ENCODE measurements at places on chromosomes 16 and 17.

GRCh38 chr17:37711113-37711512 is 33.7 kb downstream of the HNF1B start:
- no peak for DNase-seq

GRCh38 chr16:86963600-86964575 is 353.3 kb downstream of the C16orf95 start:
- no peak for DNase-seq

DNA sequence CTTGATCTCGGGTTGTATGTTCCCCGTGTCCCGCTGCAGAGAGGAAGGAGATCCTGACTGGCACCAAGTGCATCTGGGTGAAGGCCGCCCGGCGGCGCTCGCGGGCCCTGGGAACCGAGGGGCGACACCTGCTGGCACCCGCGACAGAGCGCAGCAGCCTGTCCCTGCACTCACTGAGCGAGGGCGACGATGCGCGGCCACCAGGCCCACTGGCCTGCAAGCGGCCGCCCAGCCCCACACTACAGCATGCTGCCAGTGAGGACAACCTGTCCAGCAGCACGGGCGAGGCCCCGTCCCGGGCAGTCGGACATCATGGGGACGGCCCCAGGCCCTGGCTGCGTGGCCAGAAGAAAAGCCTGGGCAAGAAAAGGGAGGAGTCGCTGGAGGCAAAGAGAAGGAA is 7.5 kb downstream of the BTBD17 start:
- no peak for DNase-seq

DNA sequence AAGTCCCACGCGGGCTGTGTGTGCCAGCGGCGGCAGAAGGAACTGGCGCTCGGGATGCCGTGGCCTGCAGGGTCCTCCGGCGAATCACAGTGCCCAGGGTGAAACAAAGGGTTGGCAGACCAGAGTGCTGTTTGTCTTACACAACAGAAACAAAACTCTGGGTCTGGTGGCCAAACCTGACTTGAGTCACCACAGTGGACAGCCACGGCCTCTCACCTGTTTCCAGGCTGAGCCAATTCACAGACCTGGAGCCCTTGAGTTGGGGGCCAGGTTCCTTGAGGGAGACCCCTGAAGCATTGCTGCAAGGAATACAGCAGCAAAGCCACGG is 2.1 kb upstream of the CHMP6 start:
- no peak for DNase-seq

GRCh38 chr17:48843187-48843900 is 12.5 kb downstream of the CALCOCO2 start:
- no peak for DNase-seq

GRCh38 chr17:76528156-76528527 is 9.4 kb downstream of the CYGB start:
- no peak for DNase-seq

GRCh38 chr16:85495823-85496538 is 117.1 kb upstream of the GSE1 start:
- DNase-seq: no peak

DNA sequence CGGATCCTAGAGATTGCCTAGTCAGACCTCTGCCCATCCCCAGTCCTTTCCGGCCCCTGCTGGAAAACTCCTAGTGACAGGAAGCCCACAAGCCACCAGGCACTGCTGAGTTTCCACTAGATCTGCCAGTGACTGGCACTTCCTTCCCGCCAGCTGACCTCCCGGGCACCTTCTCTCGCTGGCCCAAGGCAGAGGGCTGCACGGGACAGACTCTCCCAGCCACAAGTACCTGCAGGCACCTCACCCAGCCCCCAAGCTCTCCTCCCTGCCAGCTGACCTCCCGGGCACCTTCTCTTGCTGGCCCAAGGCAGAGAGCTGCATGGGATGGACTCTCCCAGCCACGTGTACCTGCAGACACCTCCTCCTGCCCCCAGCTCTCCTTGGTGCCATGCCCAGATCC is 66.3 kb upstream of the DOC2B start:
- no peak for DNase-seq

DNA sequence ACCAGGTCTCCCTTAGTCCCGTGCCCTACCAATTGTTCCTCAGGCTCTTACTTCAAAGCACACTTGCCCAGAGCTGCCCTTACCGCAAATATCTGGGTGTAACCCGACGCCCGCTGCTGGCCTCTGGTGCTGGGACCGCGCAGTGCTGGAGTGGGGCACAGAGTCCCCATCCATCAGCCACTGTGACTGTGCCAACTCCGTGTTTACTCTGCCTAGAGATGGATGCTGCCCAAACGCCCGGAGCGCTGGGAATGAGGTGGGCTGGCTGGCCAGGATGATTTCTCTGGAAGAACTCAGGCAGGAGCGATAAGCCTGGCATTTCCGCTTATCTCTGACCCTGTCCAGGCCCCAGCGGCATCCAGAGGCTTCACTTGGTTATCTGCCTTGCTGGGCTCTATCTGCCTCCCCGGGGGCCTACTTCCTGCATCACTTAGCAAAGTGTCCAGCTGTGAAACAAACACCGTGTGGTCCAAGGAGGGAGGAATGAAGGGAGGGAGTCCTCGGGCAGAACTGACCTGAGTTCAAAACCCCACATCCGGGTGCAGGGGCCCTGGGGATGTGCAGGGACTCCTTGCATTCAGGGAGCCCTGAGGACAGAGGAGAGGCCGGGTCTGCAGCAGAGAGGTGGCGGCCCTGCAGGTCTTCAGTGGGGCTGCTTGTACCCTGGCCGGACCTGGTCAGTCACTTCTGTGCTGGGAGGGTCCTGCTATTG is 9.4 kb upstream of the MYLK3 start:
- DNase-seq: no peak

Measured in activated CD8-positive, alpha-beta memory T cell treated with anti-CD3 and anti-CD28 coated beads for 4 hours (primary cell).